ENCODE measurements at places on chromosomes 3 and 15.

DNA sequence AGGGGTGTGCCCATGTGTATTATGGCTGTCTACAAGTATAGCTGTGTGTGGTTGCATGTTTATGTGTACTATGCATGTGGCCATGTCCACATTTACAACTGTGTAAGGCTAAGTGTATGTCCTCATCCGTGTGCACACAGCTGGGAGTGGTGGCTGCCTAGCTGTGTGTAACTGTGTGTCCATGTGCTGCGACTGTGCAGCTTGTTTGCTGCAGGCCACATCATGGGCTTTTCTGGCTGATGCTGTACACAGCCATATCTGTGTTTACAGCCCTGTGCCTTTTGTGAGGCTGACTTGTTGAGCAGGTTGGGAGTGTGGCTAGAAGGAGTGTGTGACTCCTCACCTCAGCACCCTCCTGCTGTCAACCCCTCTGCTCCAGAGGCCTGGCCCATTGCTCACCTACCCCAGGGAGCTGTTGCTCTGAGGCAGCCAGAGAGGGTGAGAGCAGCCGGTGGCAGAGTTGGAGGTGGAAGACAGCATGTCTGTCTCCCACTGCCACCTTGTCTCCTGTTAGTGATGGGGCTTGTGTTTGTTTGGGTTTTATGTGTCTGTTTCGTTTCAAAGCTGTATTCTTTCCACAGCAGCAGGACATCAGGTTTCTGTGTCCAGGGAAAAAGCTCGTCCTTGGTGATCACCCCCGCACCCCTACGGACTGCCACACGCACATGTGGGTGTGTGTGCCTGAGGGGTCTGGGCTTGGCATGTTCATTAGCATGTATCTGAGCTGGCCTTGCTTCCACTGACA is 1.4 kb upstream of the GRM2 start:
- no peak for DNase-seq

DNA sequence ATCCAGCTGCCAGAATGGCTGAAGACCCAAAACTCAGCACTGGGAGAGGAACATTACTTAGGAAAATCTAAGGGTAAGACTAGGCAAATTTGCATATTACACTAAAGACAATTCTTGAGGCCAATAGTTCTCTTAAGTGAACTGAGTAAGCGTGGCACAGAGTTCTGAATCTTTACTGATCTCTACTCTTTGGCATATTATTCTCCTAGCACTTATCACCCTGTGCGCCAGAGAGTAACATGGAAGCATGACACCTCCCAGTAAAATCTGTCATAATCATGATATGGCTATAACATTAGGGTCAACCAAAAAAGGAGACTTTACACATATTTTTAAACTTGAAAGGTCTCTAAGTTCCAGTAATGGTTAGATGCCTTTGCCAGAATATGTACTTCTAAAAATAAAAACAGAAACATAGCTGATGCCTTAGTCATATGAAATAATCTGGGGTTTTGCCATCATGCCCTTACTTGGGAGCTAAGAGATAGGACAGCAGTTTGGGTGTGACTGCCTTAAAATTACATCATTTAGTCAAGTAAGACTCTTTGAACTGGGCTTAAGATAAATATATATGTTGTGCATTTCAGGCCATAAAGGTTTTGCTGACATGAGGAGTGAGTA is 290.5 kb downstream of the PLCL2 start:
- DNase-seq, result no peak

- DNase-seq, result no peak
Measured at GRCh38 chr15:80163217-80163616, 10.4 kb downstream of the FAH start.

DNA sequence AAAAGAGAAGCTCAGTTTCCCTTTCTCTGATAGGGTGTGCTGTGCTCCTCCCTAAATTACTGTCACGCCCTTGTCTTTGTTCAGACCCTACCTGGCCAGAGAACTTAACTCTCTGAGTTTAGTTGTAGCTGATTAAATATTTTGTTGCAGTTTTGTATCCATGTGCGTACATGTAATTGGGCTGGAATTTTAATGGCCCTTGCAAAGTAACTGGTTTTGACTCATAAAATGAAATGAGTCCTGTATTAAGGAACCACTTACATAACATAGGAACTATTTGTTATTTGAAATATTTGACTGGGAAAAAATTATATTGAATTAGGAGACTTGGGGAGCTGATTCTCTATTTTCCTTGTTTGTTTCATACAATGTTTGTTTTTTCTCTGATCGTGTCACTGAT is 80.2 kb downstream of the LRRK1 start:
- DNase-seq, result no peak

- no peak for DNase-seq
Measured at GRCh38 chr3:78706906-78707523, 1060.8 kb downstream of the ROBO1 start.

DNA sequence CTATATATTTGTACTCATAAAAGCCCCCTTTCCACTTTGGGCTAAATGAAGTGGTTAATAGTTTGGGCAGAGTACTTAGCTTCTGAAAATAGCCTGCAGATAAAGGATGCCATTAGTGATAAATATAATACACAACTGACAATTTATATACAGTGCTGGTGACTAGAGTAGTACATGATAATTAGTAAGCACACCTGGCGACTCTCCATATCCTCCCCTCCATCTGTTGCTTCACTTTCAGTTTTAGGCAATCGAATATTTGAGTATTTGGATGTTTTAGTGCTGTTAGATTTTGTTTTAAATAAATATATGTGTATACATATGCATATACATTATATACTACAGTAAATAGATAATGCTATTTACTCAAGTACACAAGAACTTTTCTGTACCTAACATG is 35.9 kb upstream of the CHMP2B start:
- no peak for DNase-seq

- no peak for DNase-seq
Measured at GRCh38 chr3:172615296-172615695, 92.1 kb upstream of the TNFSF10 start.

DNA sequence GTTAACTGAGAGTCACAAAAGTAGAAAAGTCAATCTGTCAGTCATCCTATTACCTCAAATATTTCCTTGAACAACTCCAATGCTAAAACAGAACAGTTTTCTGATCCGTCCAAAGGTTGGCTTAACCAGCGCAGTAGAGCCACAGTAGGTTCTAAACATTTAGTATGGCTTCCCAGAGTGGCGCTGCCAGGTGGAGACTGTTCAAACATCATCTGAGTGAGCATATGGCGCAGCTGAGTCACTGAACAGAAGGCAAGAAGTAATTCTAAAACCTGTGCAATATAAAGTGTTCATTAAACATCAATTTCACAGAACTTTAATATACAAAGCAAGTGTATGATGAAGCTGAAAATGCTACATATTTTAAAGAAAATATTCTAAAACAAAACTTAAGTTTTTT is 19.9 kb downstream of the CIP2A start:
- DNase-seq, result no peak

GRCh38 chr3:17967953-17968607 is 225.6 kb upstream of the TBC1D5 start:
- no peak for DNase-seq

DNA sequence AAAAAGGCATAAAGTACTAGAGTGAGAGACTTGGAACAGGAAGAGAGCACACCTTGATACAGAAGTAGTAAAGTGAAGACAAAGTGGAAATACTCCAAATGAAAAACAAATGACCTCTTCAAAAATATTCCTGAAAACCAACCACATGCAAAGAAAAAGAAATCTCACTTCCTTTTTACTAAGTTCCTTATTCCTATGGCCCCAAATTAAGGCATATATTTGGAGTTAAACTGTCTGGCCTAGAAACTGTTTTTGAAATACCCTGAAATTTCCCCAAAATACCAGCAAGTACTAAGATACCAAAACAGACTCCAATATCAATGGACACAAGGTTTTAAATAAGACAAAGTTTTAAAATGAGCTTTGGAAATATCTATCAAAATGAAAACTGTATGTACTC is 58.2 kb downstream of the ZNF148 start:
- DNase-seq, result no peak

DNA sequence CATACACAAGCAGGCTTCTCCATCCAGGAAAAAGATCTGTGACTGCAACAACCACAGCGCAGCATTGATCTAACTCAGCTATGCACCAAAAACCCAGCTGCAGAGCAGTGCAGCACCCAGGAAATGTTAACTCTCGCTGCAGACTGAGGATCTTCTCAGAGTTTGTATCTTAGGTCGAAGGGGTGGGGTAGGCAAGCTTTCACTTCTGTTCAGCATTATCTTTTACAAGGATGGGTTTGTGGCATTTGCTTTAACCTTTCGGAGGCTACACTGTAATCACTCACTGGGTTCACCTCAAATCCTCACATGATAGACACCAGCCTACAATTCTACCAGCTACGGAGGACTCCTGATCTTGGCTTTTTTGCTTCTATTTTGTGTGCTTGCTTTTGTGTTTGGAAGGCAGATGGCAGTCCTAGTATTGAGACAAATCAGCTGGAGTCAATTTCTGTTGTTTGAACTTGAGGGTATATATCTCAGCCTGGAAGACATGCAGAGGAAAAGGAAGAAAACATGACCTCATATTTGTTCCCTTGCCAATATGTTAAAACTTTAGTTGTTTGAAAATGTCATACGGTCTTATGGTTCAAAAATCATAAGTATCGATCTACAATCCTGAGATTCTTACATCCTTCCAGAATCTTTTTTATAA is 25.2 kb downstream of the LRRK1 start:
- no peak for DNase-seq

DNA sequence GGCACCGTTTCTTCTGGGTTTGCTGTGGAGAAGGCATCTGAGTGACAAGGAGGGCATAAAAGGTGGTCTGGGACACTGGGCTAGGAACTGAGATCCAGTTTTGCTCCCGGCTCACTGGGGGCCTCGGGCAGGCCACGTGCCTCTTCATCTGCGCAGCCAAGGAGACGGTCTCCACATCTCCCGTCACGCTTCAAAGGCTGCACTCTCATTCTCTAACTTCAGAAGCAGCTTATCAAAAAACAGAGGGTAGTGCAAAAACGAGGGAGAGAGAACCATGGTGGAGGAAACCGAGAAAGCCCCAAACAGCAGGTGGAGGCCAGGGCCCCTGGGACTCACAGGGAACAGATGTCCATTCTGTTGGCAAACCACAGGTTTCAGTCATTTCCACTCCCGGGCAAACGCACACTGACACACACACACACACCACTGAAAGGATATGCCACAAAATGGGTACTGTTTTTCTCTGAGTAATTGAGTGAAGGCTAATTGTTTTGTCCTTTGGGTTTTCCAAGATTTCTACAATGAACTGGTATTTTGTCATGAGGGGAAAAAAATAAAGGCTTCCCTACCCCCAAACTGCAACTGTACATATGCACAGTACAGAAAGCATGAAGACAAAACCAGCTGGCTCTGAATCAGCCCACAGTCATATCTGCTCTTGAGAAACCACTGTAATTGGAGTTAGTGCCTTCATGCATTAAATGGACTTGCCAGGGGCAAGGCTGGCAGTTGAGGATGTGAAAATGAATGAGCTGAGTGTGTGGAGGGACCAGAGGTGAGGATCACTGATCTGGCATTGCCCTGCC is 71.9 kb downstream of the MGLL start:
- peak; percentile 82 for DNase-seq

DNA sequence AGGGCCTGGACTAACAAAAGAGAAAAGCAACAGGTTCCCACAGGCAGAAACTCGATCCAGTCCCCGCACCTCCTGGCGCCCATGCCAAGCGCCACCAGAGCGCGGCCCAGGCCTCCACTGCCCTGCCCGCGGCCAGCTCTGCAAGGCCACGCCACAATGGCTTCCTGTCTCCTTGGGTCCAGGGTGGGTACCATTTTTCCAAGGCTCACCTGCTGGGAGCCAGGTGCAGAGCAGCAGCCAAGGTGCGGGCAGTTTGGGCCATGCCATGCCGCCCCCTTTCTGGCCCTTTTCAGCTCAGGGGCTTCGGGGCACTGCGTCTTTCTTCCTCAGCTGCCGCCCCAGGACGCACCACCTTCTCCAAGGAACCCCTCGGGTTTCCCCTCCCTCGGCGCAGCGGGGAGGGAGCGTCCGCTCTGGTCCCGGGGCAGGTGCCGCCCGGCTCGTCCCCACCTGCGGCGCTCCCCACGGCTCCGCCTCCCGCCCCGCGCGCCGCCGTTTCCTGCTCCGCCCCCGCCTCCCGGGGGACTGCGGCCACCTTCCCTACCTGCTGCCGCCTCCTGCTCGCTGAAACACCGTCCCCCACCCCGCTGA is at the start of gene ILDR1:
ILDR1 (minus strand) TSS at position 437 of the 591 bp plus-strand sequence; CDS start at position 267, 170 bp downstream.
- DNase-seq, result peak; percentile 80

DNA sequence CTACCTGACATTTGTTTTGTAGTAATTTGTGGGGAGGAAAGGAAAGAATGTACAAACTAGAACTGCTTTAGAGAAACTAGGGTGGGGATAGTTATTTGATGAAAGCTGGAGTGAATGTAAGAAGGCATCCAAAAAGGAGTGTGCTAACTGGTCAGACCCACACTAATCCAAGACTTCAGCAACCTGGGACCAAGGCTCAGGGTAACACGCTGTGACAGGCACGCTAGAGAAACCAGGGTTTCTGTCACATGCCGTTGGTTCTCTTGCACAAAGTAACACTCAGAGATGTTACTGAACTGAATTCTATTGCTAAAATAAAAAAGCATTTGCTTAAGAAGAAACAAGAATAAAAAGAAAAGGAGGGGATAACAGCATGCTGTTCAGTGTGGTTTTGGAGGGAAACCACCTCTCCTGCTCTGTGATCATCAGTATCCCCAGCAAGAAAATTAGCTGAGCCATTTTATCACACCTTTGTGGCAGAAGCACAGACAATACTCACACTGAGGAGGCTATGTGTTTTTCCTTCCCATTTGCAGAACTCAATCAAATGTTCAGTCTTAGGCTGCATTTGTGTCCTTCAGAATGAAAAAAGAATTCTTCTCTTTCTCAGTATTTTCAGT is 2.8 kb upstream of the CCDC80 start:
- DNase-seq, result no peak

DNA sequence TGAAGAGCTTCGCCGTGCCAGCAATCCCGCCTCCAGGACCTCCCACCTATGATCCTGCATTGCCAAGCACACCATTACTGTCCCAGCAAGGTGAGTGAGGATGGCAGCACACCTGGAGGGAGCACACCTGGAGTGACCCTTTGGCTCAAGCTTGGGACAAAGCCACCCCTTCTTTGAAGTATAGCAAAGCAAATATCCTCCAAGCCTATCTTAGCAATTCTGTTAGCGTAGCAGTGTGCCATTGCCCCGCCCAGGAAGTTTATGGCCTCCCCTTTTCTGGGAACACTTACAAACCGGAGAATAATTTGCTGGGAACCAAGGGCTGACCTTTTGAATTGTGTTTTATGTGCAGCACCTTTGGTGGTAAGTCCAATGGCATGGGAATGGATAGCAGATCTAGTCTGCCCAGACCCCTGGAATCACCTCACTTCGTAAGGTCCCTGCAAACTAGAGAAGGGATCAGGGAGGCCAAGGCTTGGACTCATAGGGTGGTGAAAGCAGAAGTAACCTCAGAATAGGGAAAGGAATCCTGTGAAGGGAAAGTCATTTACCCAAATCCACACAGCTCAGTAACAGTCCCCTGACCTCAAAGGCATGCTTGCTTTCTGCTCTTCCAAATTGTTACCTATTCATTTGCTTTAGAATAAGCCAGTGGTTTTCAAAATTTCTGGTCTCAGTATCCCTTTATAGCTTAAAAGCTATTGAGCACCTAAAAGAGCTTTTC is 70.1 kb downstream of the HCN4 start:
- no peak for DNase-seq

DNA sequence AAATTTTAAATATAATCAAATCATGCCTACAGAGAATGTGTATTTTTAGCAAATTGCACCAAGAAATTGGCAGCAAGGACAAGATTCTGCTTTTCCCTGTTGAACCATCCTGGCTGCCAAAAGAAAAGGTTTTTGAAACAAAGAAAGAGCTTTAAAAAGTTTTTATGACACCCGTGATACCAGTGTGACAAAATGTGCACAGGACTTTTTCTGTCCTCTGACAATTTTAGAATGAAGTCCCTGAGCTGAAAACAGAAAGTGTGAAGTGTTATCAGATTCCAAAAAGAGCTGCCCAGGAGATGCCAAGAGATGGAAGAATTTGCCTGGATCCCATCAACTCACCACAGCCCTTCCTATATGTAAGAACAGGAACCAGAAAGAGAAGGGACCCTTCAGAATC is 33.2 kb upstream of the TMC3 start:
- no peak for DNase-seq

Measured in GM06990 (cell line).